ENCODE measurements at places on chromosomes 13 and 19.

GRCh38 chr13:103941506-103942140 lies 875.4 kb upstream of the SLC10A2 start:
- no peak for DNase-seq

DNA sequence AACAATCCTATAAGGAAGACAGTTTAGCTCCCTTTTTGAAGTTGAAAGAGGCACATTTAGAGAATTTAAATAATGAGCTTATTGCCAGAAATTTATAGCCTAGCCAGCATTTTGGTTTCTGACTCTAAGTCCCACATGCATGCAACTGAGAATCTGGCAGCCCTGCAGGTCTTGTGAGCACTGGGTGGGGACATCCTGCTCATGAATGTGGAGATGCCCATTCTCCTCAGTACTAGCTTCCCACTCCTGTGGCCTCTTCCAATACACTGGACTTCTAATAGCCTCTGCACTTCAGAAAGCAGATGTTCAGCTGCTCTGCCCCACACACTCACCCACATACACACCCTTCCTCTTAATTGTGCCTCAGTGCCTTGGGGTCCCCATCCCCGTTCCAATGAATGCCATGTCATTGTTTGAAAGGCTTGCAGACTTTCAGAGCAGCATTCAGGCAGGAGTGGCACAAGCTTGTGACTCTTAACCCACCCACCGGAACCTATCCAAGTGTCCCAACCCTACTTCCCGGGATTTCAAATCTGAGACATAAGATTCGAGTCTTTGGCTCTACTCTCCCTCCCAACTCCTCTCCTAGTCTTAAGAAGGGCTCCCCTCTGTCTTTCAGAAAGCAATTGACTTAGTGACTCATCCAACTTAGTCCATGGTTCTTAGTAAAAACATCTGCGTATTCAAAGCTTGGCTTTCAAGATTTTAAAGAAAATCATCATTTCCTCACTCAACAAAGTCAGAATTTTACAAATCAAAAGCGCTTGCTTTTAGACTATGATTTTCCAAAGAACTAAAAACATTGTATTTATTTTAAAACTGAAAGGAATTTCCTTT lies 80.0 kb upstream of the FREM2 start:
- DNase-seq = no peak

- DNase-seq = no peak
Observed at GRCh38 chr19:48639483-48640375, 2.5 kb upstream of the DBP start.

- DNase-seq = no peak
Observed at GRCh38 chr13:114194853-114195252, 15.8 kb downstream of the CFAP97D2 start.

- DNase-seq = no peak
Observed at GRCh38 chr19:8552810-8553209, 24.4 kb downstream of the MYO1F start.

GRCh38 chr19:42402376-42403116 lies 12.4 kb upstream of the CNFN start:
- DNase-seq = no peak

GRCh38 chr13:27510082-27510481 lies 59.7 kb upstream of the MTIF3 start:
- no peak for DNase-seq

DNA sequence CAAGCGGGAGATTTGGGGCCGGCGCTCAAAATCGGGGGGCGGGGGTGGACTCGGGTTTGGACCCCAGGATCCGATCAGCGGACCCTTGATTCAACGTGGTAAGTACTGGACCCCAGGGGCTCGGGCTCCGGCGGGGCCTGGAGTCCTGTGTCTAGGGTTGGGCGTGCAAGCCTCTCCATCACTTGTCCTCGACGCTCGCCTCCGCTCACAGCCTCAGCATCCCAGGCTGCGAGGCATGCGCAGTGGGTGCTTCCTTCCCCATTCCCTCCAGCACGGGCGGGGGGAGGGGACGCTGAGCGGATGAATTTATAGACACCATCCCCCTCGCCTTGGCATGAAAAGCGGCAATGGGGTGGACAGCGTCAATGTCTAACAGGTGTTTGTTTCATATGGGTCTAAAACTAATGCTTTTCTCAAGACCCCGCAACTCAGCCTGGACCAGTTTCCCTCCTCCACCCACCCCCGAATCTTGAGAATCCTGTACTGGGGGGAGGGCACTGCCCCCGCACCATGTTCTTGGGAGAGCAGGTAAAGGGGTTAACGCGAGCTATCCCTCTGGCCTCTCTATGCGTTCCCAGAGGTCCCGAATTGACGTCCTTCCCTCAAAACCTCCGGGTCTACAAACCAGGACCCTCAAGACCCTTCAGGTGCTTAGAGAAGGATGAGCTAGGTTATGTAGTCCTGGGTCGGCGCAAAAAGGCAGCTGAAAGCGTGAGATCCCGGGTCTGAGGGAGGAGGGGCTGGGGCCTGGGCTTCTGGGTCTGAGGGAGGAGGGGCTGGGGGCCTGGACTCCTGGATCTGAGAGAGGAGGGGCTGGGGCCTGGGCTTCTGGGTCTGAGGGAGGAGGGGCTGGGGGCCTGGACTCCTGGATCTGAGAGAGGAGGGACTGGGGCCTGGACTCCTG lies 579 bp downstream of the CPT1C start:
- DNase-seq = no peak

DNA sequence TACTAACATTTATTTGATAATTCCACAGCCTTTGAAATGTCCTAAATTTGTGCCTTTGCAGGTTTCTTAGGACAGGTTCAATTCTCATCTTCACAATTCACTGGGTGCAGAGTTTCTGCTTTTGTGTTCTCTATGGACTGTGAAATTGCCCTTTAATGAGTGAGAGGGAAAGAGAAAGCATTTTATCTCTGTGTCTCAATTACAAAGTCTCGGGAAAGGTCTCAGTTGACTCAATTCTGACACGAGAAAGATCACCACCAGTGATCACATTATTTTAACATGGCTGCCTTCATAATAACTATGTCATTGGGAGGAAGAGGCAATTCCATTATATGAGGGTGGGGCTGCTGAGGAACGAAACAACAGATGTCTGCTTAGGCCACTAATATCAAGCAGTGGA lies 26.2 kb upstream of the LRCH1 start:
- no peak for DNase-seq

DNA sequence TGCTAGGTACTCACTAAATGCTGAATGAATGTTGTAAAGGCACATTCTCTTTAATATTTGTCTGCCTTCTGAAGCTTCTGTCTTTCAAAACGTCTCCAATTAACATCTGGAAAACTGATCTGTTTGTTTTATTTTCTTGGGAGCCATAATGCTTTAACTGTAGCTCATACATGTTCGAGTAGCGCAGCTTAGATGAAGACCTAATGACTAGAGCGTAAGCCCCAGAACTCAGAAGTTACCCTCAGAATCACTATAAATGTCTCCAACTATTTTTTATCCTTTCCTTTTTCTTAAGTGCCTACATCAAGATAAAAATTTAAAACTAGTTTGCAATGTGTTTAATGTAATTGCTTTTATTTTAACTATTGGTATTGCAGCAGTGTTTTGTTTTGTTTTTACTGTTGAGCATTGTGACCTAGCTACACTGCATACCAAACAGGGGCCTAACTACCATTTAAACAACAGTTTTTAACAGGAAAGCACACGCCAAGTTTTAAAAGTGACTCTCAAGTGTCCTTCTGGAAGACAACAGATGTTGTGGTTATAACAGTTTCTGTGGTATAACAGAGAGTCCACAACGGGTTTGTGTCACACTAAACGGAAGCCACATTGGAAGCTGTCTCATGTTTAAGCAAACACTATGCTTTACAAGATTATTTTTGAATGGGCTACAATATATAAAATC lies 42.0 kb downstream of the MRPL57 start:
- no peak for DNase-seq

DNA sequence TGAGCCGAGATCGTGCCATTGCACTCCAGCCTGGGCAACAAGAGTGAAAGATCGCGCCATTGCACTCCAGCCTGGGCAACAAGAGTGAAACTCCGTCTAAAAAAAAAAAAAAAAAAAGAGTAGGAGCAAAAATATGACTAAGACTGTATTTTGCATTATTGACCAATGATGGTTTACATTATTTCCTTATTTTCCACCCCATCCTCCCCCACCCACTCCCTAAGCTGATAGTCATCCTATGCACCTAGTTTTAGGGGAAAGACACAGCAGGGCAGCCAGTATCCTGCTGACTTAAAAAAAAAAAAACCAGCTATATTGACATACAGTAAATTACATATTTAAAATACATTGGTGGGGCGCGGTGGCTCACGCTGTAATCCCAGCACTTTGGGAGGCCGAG lies 25.1 kb downstream of the VAV1 start:
- no peak for DNase-seq

GRCh38 chr19:45086480-45086879 lies 6.5 kb upstream of the PPP1R37 start:
- no peak for DNase-seq

DNA sequence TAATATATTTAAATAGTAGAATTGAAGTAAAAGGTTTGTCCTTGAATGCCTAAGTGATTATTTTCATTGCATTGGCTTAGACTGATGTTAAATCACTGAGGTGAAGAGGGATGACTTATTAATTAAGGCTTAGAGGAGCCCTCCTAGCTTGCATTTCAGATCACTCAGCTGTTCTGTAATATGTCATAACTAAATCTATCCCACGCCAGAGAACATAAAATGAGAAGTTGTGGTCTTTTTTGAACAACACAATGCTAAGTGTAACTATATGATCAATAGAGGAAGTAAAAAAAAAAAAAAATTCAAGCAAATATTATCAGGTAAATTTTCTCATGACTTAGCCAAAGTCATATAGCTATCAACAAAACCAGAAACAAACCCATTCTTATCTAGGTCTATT lies 752.2 kb downstream of the GPC5 start:
- no peak for DNase-seq

DNA sequence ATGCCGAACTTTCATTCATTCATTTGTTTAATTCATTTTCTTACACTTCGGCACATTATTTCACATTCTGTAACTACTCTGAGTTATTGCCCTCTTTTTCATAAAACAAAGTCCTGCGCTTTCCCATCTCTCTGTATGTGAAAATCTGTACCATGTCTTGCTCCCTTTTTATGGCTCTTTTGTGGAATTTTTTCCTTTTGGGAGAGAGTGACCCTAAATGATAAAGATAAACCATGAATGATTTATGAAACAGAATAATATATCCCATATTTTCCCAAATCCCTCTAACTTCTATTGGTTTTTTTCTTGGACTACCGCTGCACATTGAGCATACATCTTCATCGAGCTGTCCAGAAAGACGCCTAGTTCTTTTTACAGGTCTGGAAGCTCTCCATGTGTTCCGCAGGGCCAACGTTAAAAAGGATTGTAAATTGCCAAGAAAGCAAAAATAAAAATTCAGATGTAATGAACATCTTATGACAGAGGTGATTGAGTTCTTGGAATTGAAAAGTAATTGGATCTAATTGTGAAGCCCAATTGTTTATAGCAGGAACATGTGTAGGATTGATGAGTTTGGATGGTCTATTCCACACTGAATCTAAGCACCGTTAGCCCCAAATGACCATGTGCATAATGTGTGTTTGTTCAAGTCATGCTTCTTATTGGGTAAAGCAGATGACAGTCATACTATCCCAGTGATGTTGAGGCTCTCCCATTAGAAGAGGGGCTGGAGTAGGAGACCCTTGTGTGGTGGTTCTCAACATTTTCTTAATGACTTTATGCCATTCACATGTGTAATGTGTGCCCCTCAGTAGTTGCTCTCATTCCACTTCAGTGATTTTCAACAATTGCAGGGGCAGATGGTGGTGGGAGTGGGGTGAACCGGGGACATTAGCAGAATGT lies 378.9 kb downstream of the DLEU7 start:
- no peak for DNase-seq

DNA sequence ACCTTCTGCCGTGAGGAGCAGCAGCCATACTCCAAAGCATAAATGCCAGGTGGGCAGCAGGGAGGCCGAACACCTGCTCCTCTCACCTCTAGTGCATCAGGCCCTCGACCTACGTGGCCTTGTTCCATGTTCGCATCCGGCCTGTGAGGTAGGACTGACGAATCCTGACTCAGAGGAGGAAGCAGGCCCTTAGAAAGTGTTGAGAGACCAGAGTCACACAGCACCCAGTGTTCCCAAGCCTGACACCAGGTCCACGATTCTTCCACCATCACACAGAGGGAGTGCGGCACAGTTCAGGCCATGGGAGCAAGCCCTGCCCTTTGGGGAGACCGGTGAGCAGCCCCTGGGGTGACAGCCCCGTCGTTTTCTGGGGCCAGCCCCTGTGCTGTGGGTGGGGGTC lies 14.7 kb downstream of the ATP12A start:
- no peak for DNase-seq

DNA sequence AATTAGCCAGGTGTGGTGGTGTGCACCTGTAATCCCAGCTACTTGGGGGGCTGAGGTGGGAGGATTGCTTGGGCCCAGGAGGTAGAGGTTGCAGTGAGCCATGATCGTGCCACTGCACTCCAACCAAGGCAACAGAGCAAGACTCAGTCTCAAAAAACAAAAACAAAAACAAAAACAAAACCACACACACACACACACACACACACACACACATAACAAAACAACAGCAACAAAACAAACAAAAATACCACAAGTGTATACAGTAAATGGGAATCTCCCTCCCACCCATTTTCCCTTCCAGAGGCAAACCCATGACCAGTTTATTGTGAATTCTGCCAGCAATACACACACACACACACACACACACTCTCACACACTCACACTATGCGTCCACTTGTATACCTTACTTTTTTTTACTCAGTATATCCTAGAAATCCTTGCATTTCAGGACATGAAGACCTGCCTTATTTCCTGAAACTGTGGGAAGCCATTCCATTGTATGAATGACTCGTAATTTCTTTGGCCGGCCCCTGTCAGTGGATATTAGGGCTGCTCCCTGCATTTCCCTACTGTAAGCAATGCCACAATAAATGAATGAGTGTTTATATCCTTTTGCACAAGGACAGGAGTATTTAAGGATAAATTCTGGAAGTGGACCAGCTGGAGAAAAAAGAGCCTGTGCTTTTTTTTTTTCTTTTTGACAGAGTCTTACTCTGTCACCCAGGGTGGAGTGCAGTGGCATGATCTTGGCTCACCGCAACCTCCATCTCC lies 6.9 kb upstream of the PLEKHF1 start:
- DNase-seq = no peak
